NCI-H1417 (cell line): ENCODE measurements at places on chromosomes 12 and 14.

- DNase-seq, result no peak
Observed at GRCh38 chr14:43014338-43014737, 1407.7 kb downstream of the LRFN5 start.

- no peak for DNase-seq
Observed at GRCh38 chr12:113154351-113154973, 4.9 kb downstream of the CFAP73 start.

DNA sequence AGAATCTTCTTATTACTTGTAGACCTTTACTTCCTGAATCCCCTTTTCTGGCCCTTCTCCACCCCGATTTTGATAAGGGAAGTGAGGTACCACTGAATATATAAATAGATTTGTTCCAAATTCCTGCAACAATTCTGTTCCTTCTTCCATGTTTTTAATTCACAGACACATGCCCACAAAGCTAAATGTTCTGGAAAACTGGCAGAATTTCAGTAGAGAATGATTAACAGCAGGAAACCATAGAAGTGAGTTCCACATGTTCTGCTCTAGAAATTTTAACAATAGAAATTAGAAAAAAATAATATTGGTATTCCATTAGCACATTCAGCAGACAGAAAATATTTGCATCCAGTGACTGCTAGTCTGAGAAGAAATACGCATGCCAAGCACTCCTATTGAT is 139.6 kb downstream of the SLC2A13 start:
- no peak for DNase-seq

GRCh38 chr14:95282354-95282985 is 37.2 kb downstream of the CLMN start:
- DNase-seq, result no peak

DNA sequence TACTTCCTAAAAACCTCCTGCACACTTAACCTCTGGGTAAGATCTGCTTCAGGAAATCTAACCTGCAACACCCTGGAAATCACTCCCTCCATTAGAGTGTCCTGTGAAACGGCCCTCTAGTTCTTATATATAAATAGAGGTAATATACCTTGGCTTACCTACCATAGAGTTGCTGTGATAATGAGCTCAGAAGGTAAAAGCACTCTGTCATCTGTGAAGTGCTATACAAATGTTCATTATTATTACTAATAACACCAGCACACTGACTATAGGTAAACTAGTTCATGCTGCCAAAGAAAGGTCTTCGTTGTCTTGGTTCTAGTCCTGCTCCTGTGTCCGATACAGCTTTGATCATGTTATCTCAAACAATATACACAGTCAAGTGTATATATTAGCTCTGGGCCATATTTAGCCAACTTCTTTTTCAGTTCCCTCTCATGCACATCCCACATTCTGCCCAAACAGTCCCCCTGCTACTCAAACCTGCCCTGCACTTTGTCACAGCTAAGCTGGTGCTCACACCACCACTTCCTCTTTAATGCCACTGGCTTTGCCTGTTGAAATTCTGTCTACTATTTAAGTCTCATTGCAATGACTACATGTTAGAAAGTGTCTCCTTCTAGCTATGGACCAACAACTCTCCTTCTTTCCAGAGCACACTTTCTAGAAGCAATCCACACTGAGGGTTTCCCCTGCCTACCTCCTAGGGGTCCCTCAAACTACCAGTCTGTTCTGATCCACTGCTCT is 5.1 kb downstream of the E2F7 start:
- no peak for DNase-seq

DNA sequence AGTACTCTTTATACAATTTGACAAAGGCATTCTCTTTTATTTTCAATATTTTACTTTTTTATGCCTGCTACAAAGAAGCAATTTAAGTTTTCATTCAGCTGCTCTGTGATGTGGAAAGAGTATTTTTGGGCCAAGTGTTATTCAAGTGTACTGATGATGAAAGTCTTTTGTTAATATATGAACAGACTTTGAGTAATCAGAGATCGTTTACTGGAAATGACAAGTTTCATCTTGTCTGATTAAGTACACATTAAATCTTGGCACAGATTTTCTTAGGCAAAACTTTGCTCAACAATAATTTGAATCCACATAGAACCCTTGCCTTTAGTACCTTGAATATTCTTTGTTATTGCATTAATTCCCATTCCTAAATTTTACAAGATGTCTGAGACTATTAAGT is 13.3 kb upstream of the PZP start:
- no peak for DNase-seq

- no peak for DNase-seq
Observed at GRCh38 chr12:132453361-132454192, 36.4 kb upstream of the FBRSL1 start.

DNA sequence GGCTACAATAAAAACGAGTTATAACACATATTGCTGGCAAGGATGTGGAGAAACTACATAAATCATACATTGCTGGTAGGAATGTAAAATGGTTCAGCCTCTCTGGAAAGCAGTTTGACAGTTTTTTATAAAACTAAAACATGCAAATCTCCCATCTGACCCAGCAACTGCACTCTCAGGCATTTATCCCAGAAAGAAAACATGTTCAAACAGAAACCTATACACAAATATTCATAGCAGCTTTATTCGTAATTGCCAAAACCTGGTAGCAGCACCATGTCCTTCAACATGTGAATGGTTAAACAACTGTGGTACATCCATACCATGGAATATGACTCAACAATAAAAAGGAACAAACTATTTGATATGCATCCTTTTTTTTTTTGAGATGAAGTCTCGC is 10.1 kb upstream of the TMCC3 start:
- no peak for DNase-seq

DNA sequence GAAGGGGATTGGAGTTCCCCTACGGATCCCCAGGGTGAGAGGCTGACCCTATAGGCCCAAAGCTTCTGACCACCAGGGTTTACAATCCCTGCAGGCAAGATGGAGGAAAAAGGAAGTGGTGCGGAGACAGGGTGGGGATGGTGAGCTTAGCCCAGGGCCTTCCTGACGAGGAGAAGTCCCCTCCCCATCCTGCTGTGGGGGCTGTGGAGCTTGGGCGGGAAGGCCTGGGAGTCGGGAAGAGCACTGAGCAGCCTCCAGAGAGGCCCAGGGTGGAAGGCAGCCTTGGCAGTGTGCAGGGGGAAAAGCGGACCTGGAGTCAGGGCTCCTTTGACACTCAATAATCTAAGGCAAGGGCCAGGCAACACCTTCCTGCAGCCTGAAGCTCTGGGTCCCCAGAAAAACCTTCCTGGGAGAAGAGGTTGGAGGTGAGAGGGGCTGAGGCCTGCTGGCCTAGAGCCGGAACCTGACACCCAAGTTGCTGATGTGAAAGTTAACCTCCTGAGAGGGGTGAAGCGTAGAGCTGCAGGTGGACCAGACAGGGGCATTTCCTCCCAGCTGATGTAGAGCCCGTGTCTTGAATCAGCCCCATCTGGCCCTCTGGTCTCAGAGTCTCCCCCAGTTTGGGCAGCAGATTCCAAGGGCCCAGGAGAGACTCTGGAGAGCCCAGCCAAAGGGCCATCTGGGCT is 6.0 kb downstream of the HDAC7 start:
- DNase-seq, result no peak

- DNase-seq, result no peak
Observed at GRCh38 chr14:20679907-20680306, 4.5 kb upstream of the RNASE4 start.

DNA sequence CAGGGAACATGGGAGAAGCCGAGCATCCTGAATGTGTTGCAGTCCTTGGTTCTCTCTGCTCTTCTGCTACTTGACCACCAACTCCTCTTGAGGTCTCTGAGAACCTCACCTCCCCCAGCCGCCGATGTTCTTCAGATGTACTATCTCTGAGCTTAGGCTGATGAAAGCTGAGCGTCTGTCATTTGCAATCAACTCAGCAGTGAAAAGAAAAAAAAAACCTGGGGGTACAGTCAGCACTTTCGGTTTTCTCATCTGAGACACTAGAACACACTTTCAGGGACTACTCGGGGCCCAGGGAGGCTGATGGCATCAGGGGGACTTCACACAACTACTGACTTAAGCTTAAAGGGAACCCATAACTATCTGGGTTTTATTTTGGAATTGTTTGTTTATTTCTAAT is 9.6 kb upstream of the FLVCR2 start:
- no peak for DNase-seq

DNA sequence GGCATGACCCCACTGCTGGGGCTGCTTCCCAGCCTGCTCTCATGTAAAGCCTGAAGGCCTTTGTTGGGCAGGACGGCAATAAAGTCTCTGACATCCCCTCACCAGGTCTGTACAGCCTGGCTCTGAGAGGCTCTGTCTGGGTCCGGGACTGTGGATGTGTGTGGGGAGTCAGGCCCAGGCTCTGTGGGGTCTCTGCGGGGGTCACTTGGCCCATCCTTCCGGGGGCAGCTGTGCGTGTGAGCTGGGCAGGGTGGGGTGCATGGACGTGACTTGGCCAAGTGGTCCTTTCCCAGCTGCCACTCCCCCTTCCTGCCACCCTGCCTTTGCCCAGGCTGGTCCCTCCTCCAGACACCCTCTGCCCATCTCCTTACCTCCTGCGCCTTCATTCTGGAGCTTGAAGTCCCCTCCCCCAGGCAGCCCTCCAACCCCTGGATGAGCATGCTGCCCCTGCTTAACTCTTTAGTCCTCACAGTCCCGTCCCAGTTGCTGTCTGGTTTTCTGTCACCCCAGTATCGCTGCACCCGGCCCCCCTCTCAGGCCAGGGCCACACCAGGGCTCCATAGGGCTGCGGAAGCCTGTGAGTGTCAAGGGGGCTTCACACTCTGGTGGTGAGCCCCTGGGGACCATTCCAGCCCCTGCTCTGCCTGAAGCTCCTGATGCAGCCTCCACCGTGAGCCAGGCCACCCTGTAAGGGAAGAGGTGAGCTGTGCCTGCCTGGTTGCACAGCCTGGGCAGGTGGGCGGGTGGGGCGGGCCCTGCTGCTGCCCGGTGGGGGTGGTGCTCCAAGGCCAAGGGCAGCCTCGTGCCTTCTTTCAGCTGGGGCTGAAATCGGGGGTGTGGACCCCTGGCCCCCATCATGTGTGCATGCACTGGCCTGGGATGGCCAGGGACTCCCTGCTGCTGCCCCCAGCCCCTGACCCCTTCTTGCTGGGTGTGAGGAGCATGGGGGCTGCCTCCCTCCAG is 25.5 kb upstream of the KIF26A start:
- no peak for DNase-seq

DNA sequence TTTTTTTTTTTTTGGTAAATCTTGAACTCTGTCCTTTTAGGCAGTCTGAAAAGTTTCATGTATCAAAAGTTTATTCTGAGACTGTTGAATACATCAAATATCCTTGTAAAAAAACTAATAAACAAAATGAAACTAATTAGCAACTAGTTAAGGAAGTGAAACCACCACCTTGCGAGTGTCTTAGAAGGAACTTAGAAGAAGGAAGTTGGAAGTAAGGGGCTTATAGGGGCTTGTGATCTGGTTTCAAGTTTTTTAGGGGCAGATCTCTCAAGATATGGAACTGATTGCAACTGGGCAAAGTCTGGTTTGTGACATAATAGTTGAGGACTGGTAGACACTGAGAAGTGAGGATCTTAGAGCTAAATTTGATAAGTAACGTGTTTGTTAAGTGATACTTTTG is 748.8 kb downstream of the C12orf50 start:
- no peak for DNase-seq

DNA sequence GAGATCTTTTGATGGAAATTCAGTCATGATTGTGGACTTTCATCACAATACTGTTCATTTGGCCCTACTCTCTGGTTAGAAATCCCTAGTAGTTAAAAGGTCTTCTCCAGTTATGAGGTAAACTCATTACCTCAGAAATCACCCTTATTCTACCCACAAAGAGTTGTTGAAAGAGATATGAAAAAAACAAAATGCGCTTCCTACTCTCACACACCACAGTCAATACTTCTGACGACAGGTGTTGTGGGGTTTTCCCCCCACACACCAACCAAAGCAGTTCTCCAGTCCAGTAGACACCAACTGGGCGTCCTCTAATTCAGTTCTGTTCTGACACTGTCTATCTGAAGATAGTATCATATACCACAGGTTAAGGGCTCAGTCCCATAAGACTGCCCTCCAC is 54.9 kb downstream of the TRMT5 start:
- DNase-seq, result no peak

DNA sequence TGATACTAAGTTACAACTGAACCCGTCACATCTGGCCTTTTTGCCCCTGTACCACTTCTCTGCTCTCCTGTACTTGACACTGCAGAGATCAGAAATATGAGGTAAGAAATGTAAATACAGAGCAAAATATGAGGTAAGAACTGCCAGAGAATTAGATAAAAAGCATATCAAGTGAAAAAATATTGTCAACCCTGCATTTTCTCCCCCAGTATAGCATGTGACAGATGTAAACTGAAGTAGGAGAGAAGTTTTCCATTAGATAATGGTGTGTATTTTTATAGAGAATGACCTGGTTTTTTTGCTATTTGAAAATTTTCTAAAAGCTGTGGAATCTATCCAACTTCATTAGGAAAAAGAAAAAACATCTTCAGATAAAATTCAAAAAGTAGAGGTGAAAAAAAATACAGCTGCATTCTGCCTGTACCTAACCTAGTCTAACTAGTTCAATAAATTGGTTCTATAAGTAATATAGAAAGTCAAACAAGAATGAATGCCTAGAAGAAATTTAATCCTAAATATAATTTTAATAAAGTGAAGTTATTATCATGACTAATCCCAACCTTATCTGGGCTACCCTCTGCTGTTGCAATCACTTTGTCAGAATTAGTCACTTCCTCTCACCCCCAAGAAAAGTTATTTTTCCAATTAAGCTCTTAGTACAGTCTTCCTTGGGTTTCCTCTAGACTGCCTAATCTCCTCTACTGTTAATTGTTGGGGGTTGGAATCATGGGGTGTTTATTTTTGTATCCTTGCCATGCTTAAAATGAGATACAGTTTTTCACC is 210.0 kb downstream of the RASSF9 start:
- DNase-seq, result no peak

- peak; percentile 13 for DNase-seq
Observed at GRCh38 chr12:4421590-4422031, 24.0 kb downstream of the FGF6 start.

DNA sequence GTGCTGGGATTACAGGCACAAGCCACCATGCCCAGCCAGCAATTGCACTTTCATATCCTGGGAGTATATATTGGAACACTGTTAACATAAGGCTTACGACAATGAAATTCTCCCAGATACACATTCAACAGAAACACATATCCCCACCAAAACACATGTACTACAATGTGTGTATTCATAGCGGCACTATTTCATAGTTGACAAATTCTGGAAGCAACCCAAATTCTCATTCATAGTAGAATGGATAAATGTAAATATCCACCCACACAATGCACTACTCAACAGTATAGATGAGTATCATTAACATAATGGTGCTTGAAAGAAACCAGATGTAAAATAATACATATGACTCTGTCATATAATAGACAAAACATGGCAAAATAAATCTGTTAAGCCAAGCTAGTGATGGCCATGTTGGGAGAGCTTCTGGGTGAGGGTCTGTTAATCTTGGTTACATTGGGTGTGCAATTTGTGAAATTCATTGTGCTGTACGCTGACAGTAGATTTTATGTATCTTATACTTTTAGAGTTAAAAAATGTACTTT is 2.6 kb upstream of the DNAAF2 start:
- DNase-seq, result no peak

DNA sequence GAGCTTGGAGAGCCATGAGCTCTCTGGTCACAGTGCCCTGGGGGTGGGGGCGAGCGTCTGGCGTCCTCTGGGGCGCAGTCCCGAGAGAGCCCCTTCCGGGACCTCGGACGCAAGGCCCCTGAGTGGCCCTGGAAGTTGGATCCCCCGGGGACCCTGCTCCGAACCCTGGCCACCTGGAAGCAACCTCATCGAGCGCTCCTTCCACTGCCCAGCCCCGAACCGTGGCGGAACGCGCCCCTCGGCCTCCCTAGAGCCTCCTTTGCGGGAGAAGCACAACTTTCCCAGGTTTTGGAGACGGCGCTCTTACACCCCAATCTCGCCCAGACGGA is 1.2 kb downstream of the NOS1 start:
- DNase-seq, result no peak

GRCh38 chr12:104083769-104084475 is 19.6 kb downstream of the HCFC2 start:
- no peak for DNase-seq
